ENCODE measurements at places on chromosomes 5 and 9. TPM values are rescaled to one million over a fixed set of nuclear protein-coding genes. Genes with fewer than 3 reads are reported as not detected.

DNA sequence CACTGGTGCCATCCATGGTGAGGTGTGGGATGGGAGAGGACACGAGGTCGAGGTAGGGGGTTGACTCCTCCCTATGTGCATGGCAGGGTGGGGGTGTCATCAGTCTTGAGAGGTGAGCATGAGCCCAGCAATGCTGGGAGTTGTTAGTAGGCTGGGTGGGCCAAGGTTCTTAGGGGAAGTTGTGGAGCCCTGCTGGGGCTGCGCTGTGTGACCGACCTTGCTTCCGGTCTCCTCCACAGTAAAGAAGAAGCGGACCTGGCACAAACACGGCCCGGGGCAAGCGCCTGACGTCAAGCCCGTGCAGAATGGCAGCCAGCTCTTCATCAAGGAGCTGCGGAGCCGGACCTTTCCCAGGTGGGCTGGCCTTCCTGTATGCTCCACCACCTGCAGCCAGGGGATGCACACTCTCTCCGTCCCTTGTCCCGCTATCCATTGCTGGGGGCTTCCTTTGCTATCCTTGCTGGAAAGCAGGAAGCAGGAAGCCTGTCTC lies 59.8 kb downstream of the PHF2 start:
- no peak for DNase-seq

DNA sequence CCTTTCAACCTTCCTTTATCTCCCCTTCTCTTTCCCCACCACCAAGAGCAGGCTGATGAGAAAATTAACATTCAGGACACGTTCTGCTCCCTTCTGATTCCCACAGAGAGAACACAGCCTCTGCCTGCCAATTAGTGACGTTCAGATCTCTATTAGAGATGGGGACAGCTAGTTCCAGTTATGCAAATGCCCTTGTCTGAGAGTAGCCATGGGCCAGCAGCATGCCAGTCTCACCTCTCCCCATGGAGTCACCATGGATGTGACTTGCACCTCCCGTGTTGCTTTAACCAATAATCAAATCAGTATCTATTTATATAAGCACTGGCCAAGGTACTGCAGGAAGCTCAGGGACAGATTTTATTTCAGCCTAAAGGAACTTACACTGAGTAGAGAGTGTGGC lies 61.3 kb downstream of the KCNIP1 start:
- DNase-seq = no peak

DNA sequence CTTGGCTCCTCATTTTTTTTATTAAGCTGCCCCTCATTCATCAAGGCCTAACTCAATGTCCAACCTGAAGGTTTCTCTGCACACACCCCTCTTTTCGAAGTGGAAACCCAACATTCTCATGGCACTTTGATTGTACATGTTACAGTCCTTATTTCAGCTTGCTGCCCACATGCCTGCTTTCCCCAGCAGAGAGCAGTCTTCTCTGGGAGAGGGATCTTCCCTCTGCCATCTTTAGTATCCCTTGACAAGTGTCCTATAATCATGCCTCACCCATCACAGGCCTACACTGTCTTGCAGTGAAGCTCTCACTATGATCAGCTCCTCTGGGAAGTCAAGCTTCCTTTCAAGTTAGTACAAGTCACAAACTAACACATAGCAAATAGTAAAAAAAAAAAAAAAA lies 175.1 kb downstream of the ACER2 start:
- DNase-seq = no peak

DNA sequence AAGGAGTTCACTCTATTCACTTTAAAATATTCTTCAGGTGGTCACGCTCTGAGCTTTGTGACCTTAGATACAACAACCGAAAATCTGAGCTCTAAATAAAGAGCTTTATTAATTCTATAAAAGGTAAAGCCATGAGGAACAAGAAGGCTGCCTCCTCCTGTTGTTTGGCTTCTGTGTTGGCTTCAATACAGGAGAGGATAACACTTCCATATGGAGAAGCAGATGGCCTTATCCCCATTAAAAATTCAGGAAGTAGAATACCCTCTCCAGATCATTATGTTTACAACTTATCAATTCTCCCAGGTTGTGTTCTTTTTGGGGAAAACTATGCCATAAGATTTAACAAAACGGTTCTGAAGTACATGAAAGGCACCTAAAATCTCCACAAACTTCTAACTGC lies 128.4 kb downstream of the TTC39B start:
- DNase-seq = no peak

Gene EIF4E1B
- not detected for total RNA-seq

Gene INSL6
- not detected for total RNA-seq

Gene BTNL3
- total RNA-seq = not detected

Gene GPR151
- total RNA-seq = not detected
